ENCODE measurements at places on chromosomes 5 and 9.

GRCh38 chr9:121914604-121915303 is 178.4 kb downstream of the TTLL11 start:
- DNase-seq, result no peak

GRCh38 chr5:148426514-148426913 is 42.8 kb downstream of the FBXO38 start:
- DNase-seq, result no peak

DNA sequence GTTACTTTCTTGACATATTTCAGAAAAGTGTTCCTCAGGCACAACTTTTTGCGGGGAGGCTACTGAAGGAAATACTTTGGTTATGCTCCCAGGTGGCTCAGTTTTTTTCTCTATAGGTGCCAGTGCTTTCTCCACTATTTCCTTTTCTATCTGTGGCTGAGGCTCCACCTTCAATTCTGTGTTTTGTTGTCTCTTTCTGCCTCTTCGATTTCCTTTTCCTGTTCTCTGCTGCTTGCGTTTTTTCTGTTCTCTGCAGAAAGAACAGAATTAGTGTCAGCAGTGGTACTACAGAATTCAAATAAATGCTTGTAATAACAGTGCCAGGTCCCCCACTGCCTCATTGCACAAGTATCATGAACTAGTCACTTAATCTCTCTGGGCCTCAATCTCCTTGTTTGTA is 7.0 kb downstream of the HEMGN start:
- DNase-seq, result no peak

- no peak for DNase-seq
These were observed 17.7 kb downstream of the MLLT3 start for GRCh38 chr9:20604562-20604961.

GRCh38 chr9:131545786-131546335 is 538 bp downstream of the PRRT1B start:
- no peak for DNase-seq

DNA sequence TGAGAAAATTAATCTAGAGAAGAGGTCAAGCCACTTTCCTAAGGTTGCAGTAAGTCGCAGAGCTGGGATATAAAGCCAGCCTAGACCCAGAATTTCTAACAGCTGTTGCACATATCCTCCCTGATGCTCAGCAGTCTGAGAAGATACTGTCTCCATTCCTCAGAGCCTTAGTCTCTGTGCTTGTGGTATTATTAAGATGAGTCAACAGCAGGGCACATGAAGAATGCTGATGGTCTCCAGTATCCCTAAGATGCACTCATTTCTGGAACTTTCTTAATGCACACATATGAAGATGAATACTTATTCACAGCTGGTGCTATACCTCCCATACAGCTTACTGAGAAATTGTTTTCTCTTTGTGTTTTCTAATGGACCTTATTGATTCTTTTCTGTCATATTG is 32.5 kb downstream of the SGCD start:
- DNase-seq, result no peak

DNA sequence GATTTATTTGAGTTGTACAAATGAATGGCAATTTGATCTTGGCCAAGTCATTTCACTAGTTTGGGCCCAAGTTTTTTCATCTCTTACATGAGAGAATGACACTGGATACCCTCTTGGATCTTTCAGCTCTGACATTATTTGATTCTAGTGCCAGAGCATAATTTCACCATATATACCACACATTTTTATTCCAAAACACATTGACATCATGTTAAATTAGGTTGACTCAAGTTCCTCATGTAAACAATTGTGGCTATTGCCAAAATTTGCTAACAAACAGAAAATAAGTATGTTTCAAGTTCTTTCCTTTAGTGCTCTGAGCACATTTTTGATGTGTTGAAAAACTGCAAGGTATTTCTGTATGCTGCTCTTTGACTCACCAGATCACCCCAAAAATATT is 375.8 kb downstream of the ZNF608 start:
- DNase-seq, result no peak

GRCh38 chr9:31608416-31608815 is 776.0 kb upstream of the ACO1 start:
- DNase-seq, result no peak

GRCh38 chr5:109711673-109712072 is 21.9 kb downstream of the MAN2A1 start:
- DNase-seq, result no peak

DNA sequence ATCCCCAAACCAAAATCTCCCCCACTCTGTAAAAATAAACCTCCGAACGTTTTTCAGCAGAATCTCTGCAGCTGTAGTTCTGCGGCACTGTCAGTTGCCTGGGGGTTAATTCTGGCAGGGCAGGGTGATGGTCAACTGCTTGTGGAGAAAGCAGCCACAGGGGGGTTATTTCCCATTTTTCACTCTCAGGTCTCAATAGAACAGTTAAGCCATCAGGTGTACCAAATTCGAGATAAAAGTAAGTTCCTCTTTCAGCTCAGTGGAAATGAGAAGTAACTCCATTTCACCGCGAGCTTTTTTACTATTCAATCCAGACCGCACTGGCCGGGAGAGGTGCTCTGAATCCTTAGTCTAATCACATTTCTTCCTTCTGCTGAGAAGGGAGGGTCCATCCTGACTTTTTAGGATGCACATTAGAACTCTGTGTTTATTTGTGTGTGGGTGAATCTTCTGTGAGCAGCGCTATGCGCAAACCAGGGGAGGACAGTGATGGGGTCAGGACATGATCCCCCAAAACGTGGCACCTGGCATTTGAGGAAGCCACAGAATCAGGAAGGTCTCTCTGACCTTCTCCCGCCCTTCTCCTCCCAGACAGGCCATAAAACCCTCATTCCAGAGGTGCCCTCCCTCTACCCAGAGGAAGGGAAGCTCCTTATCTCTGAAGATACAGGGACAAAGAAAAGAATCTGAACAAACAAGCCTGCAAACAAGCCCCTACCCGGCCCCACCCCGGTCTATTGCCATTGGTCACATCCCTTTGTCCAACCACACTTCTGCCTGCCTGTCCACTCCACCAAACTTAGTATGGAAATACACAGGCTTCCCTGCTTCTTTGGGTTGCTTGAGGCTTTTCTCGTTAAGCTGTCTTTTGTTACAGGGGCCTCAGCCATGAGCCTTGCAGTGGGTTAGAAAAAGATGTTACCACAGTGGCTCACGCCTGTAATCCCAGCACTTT is 229.0 kb downstream of the ROR2 start:
- DNase-seq, result no peak

DNA sequence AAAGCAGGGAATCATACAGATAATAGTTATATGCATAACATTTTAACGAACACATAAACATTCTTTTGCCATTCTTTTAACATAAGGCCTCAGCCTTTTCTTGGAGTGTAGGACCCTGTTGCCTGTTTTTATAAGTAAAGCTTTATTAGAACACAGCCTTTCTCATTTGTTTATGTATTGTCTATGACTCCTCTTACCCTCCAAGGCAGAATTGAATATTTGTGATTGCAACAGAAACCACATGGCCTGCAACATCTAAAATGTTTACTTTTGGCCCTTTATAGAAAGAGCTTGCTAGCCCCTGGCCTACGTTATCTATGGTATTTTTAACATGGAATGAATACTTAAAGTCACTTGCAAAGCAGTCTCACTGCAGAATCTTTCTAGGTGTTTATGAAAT is 2.6 kb downstream of the SLC31A1 start:
- DNase-seq, result no peak

DNA sequence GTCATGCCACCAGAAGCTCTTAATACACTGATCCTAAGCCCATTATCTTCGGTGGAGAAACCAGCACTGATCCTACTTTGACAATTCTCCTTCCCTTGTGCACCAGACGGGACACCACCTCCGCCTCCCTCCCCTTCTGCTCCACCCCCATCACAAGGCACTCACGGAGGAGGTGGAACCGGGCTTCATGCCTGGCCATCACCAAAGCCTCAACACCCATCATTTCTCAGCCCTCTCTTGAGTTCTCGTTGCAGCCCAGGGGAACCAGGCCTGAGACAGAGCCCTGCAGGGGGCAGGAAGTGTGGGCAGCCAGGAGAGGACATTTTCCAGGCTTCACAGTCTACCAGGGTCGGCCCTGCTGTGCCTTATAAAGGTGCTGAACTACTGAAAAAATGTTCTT is 160.5 kb downstream of the GOLPH3 start:
- no peak for DNase-seq

DNA sequence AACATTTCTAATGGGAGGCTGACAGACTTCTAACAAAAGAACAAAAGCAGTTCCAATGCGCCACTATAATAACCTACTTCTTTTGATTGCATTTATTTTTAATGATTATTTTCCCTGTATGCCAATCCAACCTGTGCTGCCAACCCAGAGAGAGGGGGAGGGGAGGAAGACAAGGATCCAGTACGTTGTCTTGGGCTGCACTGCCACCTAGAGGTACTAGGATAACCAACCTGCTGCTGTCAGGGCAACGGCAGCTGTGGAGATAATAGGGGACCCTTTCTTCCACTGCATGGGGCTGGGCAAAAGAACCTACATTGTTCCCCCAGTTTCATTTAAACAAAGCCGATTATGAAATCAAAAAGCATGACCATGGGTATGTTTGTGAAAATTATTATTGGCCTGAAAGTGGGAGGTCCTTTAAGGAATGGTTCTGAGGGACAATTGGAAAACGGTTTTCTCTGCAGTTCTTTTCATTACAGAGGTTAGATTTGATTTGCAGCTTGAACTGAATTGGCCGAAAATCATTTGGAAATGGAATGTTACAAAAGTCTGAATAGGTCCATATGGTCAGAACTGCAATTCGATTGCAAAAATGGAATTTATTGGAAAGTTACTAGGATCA is 101.3 kb downstream of the RASEF start:
- no peak for DNase-seq

GRCh38 chr5:172102913-172103626 is 85.0 kb downstream of the STK10 start:
- no peak for DNase-seq

DNA sequence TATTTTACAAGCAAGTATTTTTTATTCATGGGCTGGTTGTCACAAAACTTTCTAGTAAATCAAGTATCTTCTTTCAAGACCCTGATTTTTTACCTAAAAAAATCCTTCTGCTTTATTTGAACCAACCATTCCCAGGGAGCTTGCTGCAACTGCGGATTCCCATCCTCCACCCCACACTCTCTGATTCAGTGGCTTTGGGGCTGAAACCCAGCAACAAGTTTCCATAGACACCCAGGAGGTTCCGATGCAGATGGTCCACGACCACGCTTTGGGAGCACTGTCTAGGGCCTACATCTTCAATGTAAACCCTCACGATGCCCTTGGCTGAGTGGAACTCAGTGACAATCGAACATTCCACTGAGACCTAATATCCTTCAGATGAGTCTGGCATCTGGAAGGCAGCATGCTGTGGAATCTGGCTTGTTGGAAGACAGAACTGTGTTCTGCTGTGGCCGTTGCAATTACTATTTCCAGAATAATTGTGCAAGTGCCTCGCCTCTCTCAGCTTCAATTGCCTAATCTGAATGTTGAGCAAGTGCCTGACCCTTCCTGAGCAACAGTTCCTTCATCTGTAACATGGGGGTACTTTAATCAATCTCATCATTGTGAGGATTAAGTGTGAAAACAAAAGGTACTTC is 105.1 kb downstream of the INSYN2B start:
- no peak for DNase-seq

DNA sequence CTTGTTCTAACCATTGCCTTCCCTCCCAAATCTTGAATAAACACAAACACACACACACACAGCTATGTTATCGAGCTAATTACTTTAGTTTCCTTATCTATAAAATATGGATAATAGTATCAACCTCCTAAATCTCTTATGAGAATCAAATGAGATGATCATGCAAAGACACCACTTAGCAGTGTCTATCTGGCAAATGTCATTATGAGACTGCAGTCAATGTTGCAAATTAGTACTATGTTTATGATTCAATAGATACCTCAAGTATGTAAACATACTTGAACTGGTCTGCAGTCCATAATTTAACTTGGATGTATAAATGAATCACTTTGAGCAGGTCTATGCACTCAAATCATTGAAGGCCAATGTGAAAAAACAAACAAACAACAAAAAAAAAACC is 22.2 kb upstream of the ERAP2 start:
- DNase-seq, result no peak

- DNase-seq, result no peak
These were observed 647 bp upstream of the MEGF9 start for GRCh38 chr9:120714846-120715388.

GRCh38 chr9:26904070-26904469 is 11.5 kb upstream of the CAAP1 start:
- no peak for DNase-seq

- DNase-seq, result no peak
These were observed 13.9 kb downstream of the PRRC2B start for GRCh38 chr9:131407717-131408195.

GRCh38 chr5:39998518-39998917 is 573.7 kb upstream of the DAB2 start:
- no peak for DNase-seq

GRCh38 chr5:77791356-77791755 is 15.2 kb upstream of the TBCA start:
- DNase-seq, result no peak

GRCh38 chr5:180098991-180099732 is 27.6 kb upstream of the RNF130 start:
- DNase-seq, result no peak

GRCh38 chr5:73564675-73565074 is 764 bp downstream of the ANKRA2 start:
- DNase-seq, result no peak

DNA sequence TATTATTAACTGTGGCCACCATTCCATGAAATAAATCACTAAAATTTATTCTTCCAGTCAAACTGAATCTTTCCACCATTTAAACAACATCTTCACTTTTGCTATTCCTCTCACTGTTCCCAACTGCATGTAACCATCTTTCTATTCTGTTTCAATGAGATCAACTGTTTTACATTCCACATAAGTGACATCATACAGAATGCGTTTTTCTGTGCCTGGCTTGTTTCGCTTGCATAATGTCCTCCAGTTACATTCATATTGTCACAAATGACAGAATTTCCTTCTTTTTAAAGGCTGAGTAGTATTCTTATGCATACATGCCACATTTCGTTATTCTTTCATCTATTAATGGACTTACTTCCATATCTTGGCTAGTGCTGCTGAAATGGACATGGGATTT is 738.2 kb downstream of the SEMA5A start:
- DNase-seq, result no peak

DNA sequence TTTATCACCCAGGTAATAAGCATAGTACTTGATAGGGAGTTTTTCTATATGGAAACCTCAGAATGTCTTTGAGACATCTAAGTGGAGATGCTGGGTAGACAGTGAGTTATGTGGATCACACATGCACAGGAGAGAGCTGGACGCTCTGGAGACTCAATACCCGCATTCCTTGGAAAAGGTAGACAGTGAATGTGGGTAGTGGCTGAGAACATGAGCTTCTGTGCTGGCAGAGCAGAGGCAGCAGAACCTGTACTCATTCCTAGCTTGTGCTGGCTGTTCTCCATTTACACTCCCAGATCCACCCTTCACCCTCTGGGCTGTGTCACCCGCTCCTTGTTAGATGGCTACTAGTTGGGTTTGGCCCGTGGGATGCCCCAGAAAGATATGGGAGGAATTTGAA is 269.8 kb downstream of the ASTN2 start:
- DNase-seq, result no peak

DNA sequence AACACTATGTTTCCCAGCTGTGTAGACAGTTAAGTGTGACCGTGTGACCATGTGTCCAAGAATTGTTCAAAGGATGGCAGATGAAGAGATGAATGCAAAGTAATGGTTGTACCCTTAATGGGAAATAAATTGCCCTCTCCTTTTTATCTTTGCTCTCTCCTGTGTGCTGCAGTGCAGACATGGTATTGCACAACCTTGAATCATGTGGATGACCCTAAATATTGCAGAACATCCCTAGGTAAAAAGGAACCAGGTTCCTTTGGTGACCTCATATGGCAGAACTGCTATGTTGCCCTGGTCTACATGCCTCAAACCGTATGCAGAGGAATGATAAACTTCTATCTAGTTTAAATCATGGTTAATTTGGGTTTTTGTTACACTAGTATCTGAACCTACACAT is 81.7 kb upstream of the CTNND2 start:
- no peak for DNase-seq

All from stimulated activated CD8-positive, alpha-beta memory T cell treated with anti-CD3 and anti-CD28 coated beads, Interleukin-15, amount 100 ng/mL, for 24 hours (primary cell).